ENCODE measurements at places on chromosomes 13 and 19.

DNA sequence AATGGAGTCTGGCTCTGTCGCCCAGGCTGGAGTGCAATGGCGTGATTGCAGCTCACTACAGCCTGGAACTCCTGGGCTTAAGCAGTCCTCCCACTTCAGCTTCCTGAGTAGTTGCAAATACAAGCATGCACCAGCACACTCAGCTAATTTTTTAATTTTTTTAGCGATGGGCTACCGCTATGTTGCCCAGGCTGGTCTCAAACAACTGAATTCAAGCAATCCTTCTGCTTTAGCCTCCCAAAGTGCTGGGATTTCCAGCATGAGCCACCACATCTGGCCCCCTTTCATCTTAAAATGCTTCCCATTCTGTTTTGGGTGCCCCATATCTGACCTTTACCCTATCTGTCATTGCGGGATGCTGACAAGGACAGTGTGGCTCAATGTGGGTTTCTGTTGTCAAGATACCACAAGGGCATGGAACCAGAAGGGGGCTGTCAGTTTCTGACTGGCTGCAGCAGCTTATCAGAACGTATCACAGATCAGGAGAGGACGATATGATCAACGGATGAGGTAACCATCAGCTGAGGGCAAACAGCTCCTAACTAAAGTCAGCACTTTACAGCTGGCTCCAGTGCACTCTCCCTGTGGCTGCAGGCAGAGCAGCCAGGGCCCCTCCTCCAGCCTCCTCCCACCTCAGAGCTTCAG, 32.4 kb downstream of the GPR42 start:
- DNase-seq: no peak

- DNase-seq: no peak
Measured at GRCh38 chr13:24900507-24900906, 136.5 kb downstream of the RNF17 start.

GRCh38 chr13:111115965-111116521, 933 bp downstream of the ARHGEF7 start:
- no peak for DNase-seq

DNA sequence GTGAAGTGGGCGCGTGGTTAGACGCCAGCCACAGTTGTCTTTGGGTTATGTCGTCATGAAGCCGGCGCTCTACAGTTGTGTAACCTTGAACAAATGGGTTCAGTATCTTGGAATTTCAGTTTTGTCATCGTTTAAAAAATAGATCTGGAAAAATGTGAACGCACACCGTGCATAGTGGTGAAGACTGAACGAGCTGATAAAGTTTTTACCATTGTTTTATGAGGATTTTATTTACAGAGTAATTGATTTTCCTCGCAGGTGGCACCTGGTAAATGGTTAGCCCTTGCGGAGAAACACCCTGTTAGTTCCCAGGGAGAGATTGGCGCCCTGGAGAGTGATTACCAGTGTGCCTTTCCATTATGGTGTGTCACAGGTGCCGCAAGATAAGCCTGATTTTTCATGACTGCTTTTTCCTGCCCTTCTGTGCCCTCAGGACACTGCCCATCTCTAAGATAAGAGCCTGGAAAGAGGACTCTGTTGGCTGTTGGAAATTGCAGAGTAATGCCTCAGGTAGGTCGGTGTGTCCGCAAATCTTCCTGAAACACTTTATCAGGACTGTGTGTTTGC, 577 bp downstream of the ZNF181 start:
- no peak for DNase-seq

DNA sequence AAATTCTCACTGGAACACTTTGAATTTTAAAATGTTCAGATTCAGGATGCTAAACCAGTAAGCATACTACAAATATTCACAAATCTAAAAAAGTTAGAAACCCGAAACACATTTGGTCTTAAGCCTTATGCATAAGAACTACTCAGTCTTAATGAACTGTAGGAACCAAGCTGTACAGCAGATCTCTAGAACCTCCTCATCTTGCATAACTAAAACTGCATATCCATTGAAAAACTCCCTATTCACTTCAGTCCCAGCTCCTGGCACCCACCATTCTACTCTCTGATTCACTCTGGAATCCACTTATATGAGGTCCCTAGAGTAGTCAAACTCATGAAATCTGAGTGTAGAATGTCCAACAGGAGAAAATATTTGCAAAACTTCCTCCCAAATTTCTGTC, 65.6 kb upstream of the CEACAM8 start:
- DNase-seq: no peak

DNA sequence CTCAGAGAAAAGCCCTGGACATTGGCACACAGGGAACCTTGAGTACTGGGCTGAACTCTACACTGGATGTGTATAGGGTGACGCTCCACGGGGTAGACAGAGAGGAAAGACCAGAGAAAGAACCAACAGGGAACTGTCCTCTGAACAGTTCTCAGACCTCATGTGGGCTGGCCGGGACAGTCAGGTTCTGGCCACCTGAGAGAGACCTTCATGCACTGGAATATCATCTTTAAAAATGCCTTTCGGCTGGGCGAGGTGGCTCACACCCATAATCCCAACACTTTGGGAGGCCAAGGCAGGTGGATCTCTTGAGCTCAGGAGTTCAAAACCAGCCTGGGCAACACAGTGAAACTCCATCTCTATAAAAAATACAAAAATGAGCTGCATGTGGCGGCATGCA, 143.8 kb upstream of the GJB6 start:
- no peak for DNase-seq

DNA sequence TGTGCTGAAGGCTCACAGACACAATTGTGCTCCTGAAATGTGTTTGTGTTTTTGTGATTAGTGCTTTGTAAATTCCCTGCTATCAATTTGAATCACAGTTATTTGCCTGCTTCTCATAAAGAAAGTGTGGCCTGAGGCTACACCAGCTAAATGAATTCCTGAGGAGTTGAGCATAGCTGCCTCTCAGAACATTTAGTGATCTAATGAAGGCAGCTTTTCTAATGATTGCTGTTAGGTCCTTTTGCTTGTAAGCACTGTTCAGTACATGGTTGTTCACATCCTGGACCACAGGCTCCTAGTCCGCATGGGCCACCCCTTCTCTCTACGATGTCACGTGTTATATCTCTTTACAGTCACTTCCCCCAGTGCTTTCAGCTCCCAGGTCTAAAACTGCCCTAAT, 238.2 kb downstream of the B3GLCT start:
- DNase-seq: no peak

- DNase-seq: no peak
Measured at GRCh38 chr19:45130236-45130635, 30.5 kb downstream of the NKPD1 start.

DNA sequence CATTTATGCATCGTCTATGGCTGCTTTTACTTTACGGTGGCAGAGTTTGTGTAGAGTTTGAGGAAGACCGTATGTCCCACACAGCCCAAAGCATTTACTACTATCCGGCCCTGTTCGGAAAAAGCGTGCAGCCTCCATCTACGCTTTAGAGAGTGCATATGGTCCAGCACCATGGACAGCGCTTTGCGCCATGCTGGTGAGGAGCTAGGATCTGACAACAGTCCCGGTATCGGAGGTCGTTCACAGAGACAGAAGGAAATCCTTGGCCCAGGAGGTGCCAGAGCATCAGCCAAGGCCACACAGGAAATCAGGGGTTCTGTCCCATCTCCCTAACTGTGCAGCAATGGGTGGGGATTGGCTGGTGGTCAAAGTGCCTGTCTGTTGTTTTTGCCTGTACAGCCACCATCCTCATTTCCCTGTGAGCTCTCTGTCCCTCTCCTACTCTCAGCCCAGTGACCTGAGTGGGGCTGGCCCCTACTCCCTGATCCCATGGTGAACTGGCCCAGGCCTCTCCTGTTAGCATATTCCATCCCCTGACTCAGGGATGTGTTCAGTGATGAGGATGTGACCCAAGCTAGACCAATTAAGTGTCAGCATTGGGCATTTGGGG, 16.2 kb upstream of the PRODH2 start:
- peak; percentile 18 for DNase-seq

DNA sequence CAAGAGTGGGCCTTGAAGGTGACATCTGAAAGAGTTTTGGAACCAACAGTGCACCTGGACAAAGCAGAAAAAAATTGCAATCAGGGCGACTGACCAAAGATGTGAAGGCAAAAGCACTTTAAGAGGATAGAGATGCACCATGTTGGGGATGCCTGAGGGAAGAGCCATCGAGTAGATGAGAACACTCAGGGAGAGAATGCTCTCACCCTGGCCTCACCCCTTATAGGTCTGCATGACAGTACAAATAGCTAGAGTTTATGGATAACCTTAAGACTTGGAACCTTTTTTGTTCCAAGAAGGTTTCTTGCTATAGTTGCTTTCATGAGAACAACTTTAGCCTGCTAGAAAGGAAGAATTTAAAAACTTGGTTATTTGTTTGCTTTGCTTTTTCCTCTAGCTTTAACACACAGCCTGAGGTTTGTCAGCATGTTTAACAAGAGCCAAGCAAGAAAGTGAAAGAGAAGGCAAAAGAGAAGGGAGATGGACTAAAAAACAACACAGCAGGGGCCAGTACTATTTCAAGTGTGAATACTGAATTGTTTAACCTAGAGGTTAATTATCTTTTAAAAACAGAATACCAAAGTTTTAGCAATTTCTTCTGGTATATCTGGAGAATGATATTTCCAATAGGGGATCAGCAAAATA, 418.9 kb downstream of the DIAPH3 start:
- no peak for DNase-seq

- DNase-seq: no peak
Measured at GRCh38 chr19:19217099-19217498, 5.3 kb downstream of the NCAN start.

DNA sequence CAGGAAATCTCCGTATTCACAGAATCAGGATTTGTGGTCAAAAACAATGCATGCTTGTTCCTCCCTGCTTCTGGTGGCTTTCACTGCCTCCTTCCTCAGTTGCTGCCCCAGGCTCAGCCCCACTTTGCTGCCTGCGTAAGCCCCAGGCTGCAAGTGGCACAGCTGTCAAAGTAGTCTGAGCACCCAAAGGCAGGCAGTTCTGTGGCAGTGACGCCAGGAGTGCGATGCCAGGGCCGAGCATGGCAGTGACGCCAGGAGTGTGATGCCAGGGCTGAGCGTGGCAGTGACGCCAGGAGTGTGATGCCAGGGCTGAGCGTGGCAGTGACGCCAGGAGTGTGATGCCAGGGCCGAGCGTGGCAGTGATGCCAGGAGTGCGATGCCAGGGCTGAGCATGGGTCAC, 77.3 kb upstream of the GPR183 start:
- DNase-seq: peak; percentile 24

DNA sequence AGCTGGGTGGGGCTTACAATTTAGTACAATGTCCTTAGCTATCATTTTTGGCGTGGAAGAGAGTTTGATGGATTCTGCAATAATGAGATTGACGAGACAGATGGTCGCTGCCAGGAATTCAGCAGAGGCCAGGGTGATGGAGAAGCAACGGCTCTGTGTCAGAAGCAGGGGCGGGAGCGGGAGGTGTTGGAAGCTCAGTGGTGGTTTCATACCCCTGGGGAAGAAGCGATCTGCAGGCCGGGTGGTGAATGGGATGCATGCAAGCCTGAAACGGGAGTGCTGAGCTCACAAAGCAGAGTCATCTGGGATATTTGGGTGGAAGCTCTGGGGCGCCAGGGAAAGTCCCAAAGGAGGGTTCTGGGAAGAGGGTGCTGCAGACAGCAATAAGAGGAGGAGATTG, 370.8 kb downstream of the ZNF536 start:
- DNase-seq: no peak

GRCh38 chr19:43809762-43810696, 7.8 kb upstream of the LYPD5 start:
- DNase-seq: peak; percentile 68

DNA sequence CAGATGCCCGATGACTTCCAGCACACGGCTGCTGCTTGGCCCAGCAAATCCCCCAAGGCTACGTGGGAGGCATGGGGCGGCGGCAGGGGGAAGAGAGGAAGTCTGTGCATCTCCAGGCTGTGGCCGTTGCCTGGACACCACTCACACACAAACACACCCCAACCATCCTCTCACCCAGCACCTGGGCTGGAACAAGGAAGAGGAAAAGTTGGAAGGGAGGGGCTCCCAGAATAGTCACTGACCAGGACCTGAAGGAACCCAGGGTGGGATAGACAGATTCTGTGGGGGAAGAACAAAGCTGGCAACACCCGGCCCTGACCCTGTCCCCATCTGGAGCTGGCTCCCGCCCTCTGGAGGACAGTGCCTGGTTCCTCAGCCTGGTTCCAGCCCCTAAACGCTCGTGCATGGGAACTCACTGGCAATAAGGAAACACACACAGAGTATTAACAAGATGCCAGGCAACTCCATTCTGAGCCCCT, 11.2 kb downstream of the PPP6R1 start:
- no peak for DNase-seq

- DNase-seq: no peak
Measured at GRCh38 chr19:34229721-34230120, 24.6 kb upstream of the GARRE1 start.

GRCh38 chr13:100803091-100803490, 128.5 kb upstream of the TMTC4 start:
- DNase-seq: no peak

Data from CD4-positive, alpha-beta T cell treated with Interleukin-4 for 4 hours (primary cell).